Glutamatergic neuron (in vitro differentiated cells): ENCODE measurements at places on chromosomes 7 and 10.

DNA sequence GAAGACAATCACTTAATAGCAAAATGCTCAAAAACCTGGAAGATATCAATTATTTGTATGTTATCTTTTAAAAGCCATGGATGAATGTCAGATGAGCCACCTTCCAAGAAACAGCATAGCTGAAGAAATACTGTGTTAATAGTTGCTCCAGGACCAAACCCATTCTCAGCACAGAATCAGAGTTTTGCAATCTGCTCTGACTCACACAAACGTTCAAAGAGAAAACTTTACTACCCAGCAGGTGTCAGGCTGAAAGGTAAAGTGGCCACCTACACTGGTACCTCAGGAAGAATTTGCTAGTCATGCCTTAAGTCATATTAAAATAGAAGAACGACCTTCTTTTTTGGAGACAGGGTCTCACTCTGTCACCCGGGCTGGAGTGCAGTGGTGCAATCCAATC lies 526.5 kb downstream of the PARD3 start:
- DNase-seq: no peak

GRCh38 chr10:7609556-7609955 lies 57.2 kb downstream of the ITIH5 start:
- DNase-seq: no peak

DNA sequence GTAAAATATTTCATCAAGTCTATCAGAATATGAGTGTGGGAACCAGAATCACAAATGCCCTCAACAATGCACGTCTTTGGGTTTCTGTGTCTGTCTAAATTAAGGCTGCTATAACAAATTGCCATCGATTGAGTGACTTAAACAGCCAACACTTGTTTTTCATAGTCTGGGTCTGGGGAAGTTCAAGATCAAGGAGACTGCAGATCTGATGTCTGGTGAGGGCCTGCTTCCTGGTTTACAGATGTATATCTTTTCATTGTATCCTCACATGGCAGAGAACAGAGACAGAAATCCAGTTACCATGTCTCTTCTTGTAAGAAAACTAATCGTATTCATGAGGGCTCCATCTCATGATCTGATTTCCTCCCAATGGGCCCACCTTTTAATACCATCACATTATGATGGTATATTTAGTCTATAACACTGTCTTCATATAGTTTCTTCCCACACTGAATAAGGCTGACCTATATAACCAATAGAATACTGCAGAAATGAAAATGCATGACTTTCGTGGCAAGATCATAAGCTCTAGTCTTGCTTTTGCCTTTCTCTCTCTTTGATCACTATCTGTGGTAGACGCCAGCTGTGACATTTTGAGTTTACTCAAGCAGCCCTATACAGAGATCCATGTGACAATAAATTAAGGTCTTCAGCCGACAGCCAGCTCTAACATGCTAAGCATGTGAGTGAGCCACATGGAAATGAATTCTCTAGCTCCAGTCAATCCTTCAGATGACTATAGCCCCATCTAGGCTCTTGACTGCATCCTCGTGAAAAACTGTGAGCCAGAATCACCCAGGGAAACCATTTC lies 51.9 kb downstream of the THSD7A start:
- no peak for DNase-seq

GRCh38 chr10:70347321-70347720 lies 35.1 kb downstream of the LRRC20 start:
- DNase-seq: no peak

GRCh38 chr7:118311121-118311836 lies 86.8 kb downstream of the ANKRD7 start:
- DNase-seq: no peak

DNA sequence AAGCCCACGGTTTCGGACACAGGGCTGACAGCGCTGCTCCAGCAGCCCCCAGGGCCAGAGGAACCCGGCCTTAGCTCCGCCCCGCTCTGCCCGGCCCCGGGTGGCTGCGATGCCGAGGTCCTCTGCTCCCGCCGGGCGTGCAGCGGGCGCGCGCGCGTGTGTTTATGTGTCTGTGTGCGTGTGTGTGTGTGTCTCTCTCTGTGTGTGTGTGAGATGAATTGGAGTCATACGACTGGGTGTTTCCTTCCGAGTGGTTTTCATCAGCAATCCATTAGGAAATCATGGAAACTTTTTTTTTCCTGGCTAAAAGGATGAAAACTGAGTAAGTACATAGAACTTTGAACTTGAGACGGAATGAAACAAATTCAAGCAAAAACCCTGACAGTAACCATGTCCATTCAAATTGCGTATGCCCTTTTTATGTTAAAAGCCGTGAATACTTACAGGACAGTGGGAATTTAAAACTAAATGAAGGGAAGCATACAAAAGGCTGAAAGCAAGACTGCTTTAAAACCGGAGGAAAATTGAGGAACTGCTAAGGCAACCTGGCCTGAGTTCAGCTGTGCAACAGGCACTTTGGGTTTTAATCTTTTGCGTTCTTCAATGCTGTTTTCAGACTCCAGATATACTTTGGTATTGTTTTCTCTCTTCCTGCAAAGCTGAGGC lies at the start of gene CPED1:
CPED1 (plus strand) TSS at position 121 of the 666 bp plus-strand sequence. CDS start 911 bp downstream, outside the sequence.
- DNase-seq: peak; percentile 67

- DNase-seq: no peak
These were observed 257.6 kb downstream of the GATA3 start for GRCh38 chr10:8312079-8312478.

DNA sequence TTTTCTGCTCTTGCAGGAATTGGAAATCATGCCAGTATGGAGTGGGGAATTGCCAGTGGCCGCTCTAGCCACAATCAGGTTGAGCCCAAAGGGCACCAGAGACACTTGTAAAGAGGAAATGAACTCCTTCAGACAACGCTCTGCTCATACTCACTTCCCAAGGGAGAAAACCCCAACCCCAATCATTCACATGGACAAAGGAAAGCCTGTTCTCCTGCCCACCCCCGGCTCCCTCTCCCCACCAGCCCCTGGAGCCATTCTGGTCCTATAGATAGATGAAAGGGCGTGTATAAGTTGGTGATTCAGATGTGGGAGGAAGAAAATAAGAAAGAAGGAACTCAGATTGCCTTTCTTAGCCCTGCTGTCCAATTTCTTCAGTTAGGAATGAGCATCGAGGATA lies 57.4 kb downstream of the GFRA1 start:
- DNase-seq: no peak

DNA sequence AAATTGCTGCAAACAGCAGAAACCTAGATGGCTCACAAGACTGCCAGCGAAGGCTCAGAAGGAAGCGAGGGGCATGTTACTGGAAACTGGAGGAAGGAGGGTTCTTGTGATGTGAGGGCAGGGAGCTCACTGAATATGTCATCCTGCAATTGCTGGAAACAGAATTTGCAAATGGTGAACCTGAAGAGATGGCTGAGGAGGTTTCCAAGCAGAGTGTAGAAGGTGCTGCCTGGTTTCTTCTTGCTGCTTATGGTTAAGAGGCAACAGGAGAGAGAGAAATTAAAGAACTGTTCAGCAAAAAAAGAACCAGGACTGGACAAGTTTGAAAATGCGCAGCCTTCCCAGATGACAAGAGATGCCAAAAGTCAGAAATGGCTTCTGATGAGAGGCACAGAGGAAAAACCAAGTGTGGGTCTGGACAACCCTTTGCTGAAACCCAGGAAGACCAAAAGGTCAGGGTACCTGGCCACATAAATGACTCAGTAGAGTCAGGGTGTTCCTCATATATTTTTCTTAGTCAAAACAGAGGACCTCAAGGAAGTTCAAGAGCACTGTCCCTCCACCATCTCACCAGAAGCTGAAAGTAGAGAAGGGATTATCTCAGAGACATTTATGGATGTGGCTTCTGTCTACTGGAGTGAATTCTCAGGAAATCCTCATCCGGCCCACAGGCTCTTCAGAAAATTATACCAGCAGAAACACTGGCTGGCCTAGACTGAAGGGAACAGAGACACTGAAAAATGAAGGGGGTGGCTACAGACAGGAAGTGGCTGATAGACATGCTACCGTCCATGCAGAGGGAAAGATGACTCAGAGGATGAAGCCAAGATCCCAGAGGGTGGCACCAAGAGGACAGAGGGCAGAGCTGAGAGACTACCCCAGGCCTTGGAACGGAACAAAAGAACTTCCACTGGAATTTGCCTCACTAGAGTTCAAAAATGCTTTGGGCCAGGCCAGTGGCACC lies 10.1 kb downstream of the PAPOLB start:
- no peak for DNase-seq

GRCh38 chr10:43204042-43204942 lies 62.6 kb downstream of the RASGEF1A start:
- DNase-seq: peak; percentile 15

GRCh38 chr10:66852811-66853210 lies 73.0 kb upstream of the LRRTM3 start:
- DNase-seq: peak; percentile 34

GRCh38 chr10:71703577-71703976 lies 16.0 kb downstream of the C10orf105 start:
- DNase-seq: no peak

GRCh38 chr10:104774234-104774633 lies 133.1 kb downstream of the SORCS3 start:
- DNase-seq: no peak

DNA sequence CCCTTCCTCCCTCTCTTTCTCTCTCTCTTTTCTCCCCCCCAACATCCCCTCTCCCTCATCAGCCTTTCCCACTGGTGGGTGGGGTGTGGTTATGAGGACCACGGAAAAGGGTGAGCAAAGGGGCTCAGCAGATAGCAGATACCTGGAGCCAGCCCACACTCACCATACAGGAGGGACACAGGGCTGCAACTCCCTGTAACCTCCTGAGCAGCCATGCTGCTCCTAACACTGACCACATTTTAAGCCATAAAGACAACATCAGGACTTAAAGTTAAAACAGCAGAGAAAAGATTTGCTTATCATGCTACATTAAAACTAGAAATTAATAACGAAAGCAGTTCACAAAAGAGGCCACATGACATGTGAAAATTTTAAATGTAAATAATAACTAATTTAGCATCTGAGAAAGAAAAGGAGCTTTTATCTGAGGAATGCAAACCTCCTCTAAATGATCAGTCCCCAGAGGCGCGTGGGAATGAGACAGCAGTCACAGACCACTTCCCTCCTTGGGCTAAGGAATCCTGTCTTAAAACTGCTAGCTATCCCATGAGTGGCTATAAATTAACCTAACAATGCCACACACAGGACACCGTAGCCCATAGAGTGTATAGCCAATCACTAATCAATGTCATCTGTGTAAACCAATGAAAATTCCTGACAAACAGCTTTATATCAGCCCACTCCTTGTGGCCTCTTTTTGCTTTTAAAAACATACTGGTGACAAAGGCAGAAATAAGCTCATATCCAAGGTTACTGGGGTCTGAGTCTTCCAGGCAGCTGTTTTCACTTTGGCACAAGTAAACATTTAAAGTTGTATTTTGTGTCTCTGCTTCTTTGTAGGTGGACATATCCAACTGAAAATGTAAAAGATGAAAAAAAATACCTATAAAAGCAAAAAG lies 33.3 kb downstream of the PKD1L1 start:
- no peak for DNase-seq

DNA sequence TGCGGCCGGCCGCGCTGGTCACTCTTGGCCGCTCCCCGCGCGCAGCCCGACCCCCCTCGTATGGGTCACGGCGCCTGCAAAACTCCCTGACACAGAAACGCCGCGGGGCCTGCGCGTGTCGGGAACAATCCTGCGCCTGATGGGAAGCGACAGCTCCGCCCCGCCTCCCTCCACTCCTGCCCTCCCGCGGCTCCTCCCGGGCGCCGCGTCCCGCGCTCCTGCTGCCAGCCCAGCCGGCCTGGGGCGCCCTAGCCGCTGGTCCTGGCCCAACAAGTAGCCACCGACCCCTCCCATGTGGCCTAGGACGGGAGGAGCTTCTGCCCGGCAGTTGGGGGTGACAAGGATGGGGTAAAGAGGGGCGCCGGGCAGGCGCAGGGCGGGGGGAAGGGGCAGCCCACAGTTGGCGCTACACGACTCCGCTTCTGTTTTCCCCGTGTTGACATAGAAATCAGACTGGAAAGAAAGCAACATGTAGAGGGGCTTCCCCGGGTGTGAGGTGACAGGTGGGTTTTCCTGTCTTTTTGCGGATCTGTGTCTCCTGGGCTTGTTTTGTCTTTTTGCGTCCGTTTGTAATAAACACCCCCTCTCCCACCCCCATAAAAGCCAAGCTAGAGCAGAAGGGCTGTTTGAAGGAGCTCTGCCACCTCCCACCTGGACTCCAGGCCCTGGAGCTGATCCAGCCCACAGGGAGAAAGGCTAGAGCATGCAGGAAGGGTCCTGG lies 35.1 kb upstream of the PAX2 start:
- DNase-seq: peak; percentile 67

GRCh38 chr10:64486149-64486548 lies 964.9 kb downstream of the REEP3 start:
- no peak for DNase-seq

- no peak for DNase-seq
These were observed 62.0 kb upstream of the NAMPT start for GRCh38 chr7:106346678-106347217.

GRCh38 chr7:112070674-112071256 lies 135.4 kb downstream of the DOCK4 start:
- no peak for DNase-seq

GRCh38 chr7:84136336-84136735 lies 58.3 kb downstream of the SEMA3A start:
- DNase-seq: no peak

GRCh38 chr10:101273741-101274140 lies 44.5 kb upstream of the LBX1 start:
- no peak for DNase-seq

DNA sequence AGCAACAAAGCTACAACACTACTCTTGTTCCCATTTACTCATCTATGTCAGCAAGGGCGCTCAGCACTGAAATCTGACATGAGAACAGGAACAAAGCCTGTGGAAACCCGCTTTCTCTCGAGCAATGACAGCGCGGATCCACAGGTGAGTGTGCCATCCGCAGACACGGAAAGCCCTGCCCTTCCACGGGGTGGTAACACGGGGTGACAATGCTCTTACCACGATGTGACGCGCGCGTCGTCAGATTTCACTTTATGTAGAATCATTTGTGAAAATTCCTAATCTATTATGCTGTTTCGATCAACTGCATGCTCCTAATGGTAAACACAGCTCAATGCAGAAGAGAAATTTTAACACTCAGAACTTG lies 34.4 kb downstream of the ZFAND2A start:
- DNase-seq: no peak

- no peak for DNase-seq
These were observed 438.6 kb upstream of the MGMT start for GRCh38 chr10:129028451-129028850.
